ENCODE measurements at places on chromosomes 13 and 19.

DNA sequence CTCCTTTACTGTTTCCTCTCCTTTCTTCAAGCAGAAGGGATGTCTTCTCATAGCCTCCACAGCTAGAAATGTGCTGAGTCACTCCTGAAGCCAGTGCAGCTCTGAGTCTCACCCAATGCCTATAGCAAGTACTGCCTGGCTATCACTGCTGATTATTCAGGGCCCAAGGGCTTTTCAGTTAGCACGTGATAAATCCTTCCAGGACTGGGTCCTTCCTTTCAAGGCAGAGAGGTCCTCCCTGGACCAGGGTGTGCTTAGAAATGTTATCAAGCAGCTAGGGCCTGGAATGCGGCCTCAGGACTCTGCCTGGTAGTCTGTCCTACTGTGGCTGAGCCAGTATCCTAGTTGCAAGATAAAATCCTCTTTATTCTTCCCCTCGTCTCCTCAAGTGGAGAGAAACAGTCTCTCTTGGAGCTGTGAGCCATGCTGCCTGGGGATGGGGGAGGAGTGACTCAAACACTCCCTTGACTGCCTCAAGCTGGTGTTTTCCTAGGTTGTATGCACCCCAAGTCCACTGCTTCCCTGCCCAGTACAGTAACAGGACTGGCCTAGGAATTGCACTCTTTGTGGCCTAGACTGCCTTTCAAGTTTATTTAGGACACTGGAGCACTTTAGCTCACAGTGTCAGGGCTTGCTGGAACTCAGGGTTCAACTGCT, 198.7 kb upstream of the SERP2 start:
- peak; percentile 62 for DNase-seq

- no peak for DNase-seq
These were observed 179.6 kb upstream of the MIR17HG start for GRCh38 chr13:91167706-91168385.

DNA sequence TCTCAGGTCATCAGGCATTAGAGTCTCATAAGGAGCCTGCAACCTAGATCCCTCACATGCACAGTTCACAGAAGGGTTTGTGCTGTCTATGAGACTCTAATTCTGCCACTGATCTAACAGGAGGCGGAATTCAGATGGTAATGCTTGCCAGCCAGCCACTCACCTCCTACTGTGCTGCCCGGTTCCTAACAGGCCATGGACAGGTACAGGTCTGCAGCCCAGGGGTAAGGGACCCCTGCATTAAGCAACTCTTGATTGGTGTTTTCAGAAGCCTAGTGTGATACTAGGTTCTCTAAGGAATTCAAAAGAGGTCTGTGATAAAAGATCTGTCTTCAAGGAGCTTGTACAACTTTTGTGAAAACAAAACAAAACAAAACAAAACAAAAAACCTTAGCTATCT, 31.1 kb downstream of the CAB39L start:
- no peak for DNase-seq

DNA sequence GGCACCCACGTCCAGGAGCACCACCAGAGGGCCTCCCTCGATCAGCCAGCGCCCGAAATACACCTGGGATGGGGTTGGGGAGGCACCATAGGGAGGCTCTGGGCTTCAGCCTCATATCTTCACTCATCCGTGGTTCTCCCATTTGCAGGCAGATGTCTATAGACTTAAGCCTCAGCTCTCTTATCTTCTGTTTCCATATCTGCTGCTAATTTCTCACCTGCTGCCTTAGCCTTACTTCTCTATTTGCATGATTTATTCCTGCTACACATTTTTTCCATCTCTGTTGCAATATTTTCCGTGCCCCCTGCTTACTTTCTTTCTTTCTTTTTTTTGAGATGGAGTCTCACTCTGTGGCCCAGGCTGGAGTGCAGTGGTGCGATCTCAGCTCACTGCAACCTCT, 5.8 kb downstream of the GYS1 start:
- no peak for DNase-seq

GRCh38 chr19:47416643-47416985, 2.7 kb downstream of the MEIS3 start:
- DNase-seq, result no peak

- DNase-seq, result no peak
These were observed 13.8 kb downstream of the SHC2 start for GRCh38 chr19:447064-447426.
